ENCODE measurements at places on chromosomes 3 and 15. TPM values are rescaled to one million over a fixed set of nuclear protein-coding genes. Genes with fewer than 3 reads are reported as not detected.

Gene FANCD2OS
- total RNA-seq, result not detected

Gene ADGRG7
- total RNA-seq, result not detected

Gene SMAD6
- total RNA-seq, result 4.7 TPM

Gene SNX22
- total RNA-seq, result not detected

Gene CISH
- total RNA-seq, result 2.5 TPM

Gene GP5
- total RNA-seq, result 0.29 TPM

Gene CCR3
- not detected for total RNA-seq

Gene UROC1
- not detected for total RNA-seq

GRCh38 chr3:690770-691169 lies 402.1 kb upstream of the CNTN6 start:
- DNase-seq, result no peak

- DNase-seq, result no peak
Observed at GRCh38 chr3:152460936-152461335, 192.2 kb downstream of the MBNL1 start.

DNA sequence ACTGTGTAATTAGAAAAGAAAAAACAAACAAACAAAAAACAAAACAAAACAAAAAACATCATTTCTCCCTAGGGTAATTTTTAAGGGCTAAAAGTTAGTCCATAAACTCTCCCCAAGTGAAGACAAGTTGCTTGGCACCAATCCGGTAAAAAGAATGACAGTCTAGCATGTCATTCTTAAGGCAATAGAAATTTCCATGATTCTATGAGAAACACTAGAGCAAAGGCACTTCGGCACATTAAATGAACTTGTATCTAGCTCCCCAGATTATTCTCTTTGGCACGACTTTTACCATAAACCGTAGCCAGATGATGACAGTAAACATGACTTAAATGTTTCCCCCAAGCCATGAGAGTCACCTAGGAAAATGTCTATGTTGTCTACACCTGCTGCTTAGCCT lies 10.1 kb downstream of the COL8A1 start:
- DNase-seq, result no peak

- DNase-seq, result no peak
Observed at GRCh38 chr15:52257734-52258062, 37.9 kb downstream of the MYO5C start.

DNA sequence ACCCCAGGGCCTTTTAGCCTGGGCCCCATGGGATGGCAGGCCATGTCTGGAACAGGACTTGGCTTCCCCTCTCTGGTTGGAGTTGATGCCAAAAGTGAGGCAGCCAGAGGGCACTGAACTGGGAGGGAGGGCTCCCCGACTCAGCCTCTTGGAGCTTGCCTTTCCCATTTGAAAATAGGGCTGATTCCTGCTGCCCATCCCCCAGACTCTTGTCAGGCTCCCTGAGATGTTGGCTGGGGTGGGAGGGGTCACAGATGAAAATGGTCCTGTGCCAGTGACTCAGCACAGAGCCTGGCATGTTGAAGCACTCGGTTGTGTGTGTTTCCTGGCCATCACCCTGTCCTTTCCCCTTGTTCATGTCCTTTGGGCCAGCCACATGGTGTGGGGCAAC lies 6.6 kb downstream of the PPCDC start:
- DNase-seq, result no peak

- no peak for DNase-seq
Observed at GRCh38 chr15:83904107-83905040, 250.5 kb downstream of the ADAMTSL3 start.

- DNase-seq, result no peak
Observed at GRCh38 chr3:112744106-112744505, 102.6 kb downstream of the CD200R1L start.

DNA sequence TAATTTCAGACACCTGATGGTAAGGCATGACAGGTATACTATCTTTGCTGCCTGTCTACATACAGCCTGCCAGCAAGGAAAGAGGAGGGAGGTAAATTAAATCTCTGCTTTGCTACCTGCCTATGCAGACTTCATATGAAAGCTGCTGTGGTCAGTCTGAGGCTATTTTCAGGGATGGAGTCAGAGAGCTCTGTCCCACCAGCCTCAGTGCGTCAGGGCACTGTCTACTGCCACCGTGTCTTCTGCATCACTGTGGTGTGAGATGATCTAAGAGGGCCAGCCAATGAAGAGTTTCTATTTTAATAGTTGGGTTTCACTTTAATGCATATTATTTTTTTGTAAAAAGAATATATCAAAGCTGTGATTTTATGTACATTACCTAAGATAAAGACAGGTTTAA lies 125.6 kb downstream of the CADPS start:
- no peak for DNase-seq

Data from glomerular endothelial cell (primary cell).